ENCODE measurements at places on chromosomes 3 and 15.

DNA sequence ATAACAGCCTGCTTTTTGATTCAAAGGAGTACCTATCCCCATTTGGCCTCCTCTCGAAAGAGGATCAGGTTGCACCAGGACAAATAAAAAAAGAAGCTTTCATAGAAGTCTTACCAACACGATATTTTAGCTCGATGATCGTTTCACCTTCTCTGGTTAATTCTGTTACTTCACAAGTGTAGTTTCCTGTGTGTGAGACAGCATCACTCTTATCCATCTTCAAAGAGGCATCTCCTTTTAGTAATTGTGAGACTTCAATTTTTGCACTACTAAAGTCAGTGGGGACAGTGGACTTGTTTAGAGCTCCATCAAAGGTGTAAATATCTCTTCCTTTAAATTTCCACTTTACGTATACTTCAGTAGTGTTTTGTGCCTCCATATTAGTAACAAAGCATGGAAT is 11.0 kb downstream of the CD47 start:
- no peak for DNase-seq

DNA sequence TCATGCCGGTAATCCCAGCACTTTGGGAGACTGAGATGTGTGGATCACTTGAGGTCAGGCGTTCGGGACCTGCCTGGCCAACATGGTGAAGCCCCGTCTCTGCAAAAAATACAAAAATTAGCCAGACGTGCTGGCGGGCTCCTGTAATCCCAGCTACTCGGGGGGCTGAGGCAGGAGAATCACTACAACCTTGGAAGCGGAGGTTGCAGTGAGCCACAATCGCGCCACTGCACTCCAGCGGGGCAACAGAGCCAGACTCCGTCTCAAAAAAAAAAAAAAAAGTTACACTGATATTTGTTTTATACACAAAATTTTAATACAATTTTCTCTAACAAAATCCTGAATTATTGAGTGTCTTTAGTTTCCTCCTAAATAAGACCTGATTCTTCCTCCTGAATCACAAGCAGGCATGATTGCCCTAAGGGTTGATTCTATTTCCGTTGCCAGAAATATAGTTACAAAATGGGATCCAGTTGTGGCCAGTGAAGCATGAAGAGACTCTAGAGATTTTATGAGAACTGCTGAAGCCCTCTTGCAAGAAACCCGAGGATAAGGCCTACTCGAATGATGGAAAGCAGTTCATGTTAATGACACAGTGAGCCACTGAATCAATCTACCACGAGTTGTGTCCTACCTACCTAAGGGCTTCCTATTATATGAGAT is 9.6 kb upstream of the SMARCC1 start:
- DNase-seq, result no peak

DNA sequence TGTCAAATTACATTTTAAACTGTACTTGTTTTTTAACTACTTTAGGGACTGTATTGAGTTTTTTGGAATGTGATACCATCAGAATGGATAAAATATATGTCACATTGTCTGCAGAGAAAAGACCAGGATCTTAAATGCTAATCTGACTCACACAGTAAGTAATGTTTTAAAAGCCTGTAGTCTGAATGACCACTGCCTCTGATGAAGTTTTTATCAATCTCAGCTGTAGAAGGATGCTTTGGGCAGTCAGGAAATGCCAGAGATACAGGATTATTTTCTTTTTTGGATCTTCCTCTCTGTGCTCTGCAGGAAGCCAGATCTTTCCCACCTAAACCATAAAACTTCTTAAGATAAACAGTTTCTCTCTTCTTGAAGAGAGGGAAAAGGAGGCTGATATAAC is 73.1 kb upstream of the PRTG start:
- no peak for DNase-seq

- no peak for DNase-seq
These were observed 199.1 kb downstream of the UBE3A start for GRCh38 chr15:25239471-25240345.

- DNase-seq, result no peak
These were observed 111.0 kb downstream of the MINAR1 start for GRCh38 chr15:79543097-79543496.

GRCh38 chr3:132550579-132551305 is 46.3 kb upstream of the ACKR4 start:
- DNase-seq, result no peak

GRCh38 chr15:35669432-35670045 is 123.6 kb upstream of the DPH6 start:
- DNase-seq, result no peak

GRCh38 chr3:87425056-87425455 is 148.7 kb upstream of the POU1F1 start:
- DNase-seq, result no peak

- no peak for DNase-seq
These were observed 87.4 kb downstream of the RAD18 start for GRCh38 chr3:8875836-8876235.

- no peak for DNase-seq
These were observed 1.4 kb upstream of the ST3GAL6 start for GRCh38 chr3:98761643-98762229.

All from stimulated activated CD8-positive, alpha-beta memory T cell treated with anti-CD3 and anti-CD28 coated beads, Interleukin-12 subunit alpha, Interleukin-12 subunit beta, amount 100 ng/mL, for 4 hours (primary cell).